ENCODE measurements at places on chromosomes 5 and 9.

DNA sequence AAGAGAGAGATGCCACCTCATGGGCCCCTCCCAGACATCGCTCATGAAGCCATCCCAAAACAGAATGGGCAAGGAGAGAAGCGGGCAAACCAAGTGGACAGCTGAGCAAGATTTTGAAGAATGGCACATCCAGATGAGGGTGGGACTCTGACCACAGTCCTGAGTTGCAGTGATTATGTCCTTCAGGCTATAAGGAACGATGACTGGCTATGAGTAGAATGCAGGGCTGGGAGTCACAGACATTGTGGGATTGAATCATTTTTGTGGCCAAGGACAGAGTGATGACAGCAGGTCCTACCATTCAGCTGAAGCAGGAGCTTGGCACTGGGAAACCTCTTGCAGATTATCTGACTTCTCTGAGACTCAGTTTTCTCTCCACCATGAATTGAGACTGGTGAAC lies 245.7 kb upstream of the SLC30A5 start:
- DNase-seq = no peak

DNA sequence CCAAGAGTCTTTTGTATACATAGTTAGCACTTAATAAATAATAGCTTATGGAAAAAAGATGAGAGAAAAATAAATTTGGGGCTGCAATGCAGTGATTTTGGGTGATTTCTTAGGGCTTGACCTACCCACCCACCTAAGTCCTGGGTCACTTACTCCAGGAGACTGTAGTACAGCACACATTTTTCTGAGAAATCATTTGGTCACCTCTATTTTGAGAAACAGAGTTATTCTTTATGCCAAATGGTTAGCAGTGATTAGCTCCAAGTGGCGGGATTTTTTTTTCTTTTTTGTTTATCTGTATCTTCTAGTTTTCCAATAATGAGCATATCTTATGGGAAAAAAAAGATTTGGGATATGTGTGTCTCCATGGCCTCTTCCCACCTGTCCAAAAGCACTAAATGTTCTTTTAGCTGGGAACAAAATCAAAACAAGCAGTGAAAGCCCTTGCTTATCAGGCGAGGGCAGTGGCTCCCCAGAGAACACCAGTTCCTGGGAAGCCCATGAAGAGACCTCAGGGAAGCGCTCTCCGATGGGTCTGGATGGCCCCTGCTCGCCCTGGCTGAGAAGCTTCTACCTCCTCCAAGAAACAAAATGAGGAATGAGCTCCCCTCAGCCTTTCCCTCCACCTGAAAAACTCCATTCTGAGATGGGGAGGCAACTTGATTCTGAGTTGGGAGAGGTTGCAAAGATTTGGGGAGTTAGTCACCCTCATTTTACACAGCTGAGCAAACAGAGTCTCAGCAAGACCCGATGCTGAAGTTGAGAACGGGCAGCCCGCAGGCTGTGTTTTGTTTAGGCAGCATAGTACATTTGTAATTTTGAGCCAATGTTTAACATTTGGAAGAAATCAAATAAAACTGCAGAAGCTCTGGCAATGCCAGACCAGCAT lies 69.9 kb downstream of the CYFIP2 start:
- DNase-seq = no peak

- no peak for DNase-seq
These were observed 212.8 kb downstream of the NXNL2 start for GRCh38 chr9:88747768-88748167.

GRCh38 chr5:167710444-167711073 lies 580.9 kb upstream of the WWC1 start:
- no peak for DNase-seq

DNA sequence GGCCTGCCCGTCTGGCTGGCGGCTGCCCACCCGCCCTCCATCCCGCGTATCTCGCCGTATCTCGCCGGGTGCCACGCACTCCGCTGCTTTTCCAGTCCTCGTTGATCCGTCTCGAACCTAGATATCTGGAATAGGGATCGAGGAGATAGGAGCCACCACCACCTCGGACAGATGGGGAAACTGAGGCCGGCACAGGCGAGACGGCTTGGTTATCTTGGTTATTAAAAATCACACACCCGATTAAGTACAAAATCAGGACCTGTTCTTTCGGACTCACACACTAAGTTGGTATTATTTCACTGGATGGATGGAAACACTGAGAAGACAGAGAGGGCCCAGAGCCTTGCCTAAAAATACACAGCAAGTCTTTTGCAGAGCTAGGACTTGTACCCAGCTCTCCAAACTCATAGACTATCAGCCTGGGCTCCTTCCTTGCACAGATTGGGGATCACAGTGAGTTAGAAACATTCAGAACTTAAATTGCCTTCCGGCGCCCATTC lies 678 bp downstream of the SLC26A2 start:
- DNase-seq = no peak

- DNase-seq = peak; percentile 69
These were observed at the start of gene ANGPTL2 for GRCh38 chr9:127122176-127123063. TSS of gene ANGPTL2 (minus strand) at chr9:127122635. CDS start at chr9:127108731, 13,904 bp downstream.

GRCh38 chr9:96875461-96876142 lies 21.3 kb upstream of the ZNF782 start:
- peak; percentile 42 for DNase-seq

- no peak for DNase-seq
These were observed 8.7 kb upstream of the TLX3 start for GRCh38 chr5:171300358-171300757.

- no peak for DNase-seq
These were observed 435 bp downstream of the ZNF189 start for GRCh38 chr9:101398930-101399642.

GRCh38 chr9:91847581-91848091 lies 102.4 kb downstream of the ROR2 start:
- no peak for DNase-seq

- DNase-seq = no peak
These were observed 283.3 kb upstream of the TUT7 start for GRCh38 chr9:86637515-86637914.

DNA sequence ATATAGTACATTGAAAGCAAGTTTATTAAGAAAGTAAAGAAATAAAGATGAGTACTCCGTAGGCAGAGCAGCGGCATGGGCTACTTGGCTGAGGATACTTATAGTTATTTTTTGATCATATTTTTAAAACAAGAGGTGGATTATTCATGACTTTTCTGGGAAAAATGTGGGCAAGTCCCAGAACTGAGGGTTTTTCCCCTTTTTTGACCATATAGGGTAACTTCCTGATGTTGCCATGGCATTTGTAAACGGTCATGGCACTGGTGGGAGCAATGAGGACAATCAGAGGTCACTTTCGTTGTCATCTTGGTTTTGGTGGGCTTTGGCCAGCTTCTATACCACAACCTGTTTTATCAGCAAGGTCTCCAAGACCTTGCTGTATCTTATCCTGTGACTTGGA lies 5.2 kb upstream of the BASP1 start:
- DNase-seq = no peak

Data from Peyer's patch (tissue), 4 donors.